ENCODE measurements at places on chromosomes 11 and 22.
A peak's percentile ranks its signal among the peaks of the same experiment; 100 is the strongest.

DNA sequence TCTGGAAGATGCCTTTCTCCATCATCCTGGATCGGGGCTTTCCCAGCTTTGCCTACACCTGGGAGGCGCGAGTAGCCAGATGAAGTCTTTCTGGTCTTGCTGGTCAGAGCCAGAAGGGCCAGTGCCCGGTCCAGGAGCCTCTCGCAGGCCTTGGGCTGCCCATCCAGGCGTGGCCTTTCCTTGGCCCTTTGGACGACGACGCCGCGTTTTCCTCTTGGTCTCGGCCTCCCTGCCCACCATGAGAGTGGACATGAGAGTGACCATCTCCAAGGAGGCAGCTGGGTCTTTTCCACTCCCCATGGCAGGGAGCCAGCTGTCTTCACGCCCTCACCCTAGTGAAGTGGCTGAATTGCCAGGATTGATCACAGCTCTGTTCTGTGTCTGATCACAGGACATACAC, 3.5 kb downstream of the PTDSS2 start:
- DNase-seq = no peak

DNA sequence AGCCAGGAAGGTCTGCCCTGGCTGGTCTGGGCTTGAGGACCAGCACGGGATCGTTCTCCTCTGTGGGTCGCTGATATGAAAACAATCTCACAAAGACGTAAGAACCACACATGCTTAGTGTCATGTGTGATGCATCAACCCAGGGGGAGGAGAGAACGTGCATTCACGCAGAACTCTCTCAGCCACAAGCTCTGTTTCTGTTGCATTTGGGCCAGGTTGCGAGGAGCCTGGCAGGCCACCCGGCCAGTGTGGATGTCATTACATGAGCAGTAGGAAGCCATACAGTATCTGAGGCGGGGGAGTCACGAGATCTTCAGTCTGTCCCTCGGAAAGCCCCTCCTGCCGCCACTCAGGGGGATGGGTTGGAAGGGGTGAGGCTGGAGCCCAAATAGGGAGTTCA, 53.1 kb upstream of the KCNQ1OT1 start:
- no peak for DNase-seq

GRCh38 chr11:36569095-36569494, 1.3 kb downstream of the RAG1 start:
- DNase-seq = no peak

GRCh38 chr11:61679893-61680621, at the start of gene DAGLA:
Gene DAGLA (plus strand): TSS chr11:61680391. CDS start chr11:61720156, 39,765 bp downstream.
- DNase-seq = peak; percentile 51

DNA sequence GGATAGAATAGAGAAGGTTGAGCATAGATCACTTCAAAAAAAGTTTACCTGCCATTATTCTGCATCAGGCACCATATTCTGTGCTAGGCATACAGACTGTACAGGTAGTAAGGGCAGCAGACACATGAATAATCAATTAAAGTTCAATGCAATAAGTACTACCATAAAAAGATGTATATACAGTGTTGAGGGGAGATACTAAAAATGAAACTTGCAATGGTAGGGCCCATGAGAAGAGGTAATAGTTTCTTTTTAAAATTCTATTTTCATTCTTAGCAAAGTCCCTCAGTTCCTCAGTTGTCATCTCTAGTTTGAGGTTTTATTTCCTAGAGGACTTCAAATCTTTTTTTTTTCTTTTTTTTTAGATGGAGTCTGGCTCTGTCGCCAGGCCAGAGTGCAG, 819.9 kb downstream of the FAM181B start:
- DNase-seq = no peak

DNA sequence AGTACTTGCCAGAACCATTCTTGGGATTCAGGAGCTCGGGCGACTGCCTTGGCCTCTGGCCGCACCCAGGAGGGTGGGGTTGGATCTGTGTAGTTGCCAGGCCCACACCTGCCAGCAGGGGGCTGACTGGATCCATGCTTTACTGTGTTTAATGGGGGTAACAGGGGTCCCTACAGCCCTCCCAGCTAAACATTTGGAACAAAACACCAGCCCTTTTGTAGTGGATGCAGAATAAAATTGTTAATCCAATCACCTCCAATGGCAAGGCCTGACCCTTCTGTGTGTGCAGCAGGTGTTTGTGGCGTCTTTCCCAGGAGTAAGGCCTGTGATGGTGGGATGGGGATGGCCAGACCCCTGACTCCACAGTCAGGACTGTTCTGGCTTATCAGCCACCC, 22.5 kb downstream of the SUN2 start:
- DNase-seq = peak; percentile 49

DNA sequence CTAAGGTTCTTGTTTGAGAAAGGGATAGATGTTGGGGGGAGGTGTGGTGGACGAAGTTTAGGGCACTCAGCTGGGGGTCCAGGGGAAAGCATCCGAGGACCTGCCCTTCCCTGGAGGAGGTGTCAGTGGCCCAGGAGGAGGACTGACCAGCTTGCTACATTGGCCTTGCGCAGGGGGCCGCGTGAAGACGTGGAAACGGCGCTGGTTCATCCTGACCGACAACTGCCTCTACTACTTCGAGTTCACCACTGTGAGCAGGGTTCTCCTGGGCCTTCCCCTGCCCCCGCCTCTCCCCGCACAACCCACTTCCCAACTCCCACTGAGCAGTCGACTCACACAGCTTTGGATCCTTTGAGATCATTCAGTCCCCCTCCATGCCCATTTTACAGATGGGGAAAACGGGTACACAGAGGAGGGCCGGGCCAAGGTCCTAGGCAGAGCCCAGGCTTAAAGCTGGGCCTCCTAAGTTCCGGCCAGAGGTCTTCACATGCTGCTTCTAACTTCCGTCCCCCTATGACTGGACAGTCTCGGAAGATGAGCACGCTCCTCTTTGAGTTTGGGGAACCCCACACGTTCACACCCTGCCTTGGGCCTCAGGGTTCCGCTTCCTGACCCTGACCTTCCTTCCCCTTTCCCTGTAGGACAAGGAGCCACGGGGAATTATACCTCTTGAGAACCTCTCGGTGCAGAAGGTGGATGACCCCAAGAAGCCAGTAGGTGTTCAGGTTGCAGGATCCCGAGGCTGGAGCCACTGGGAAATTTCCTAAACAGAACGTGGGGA, 28.7 kb downstream of the CYTH4 start:
- no peak for DNase-seq

- no peak for DNase-seq
These were observed 122.4 kb upstream of the OPCML start for GRCh38 chr11:133654630-133655212.

All from MCF 10A (cell line).